ENCODE measurements at places on chromosomes 2 and 18. TPM values are rescaled to one million over a fixed set of nuclear protein-coding genes. Genes with fewer than 3 reads are reported as not detected.

GRCh38 chr2:85566265-85566664, 5.0 kb upstream of the GGCX start:
- no peak for DNase-seq
- no peaks in the 10 kb centered on the region for H3K27me3 ChIP-seq
- no peak overlapping the region for H3K4me3 ChIP-seq
- no peaks in the 10 kb centered on the region for H3K36me3 ChIP-seq
- H3K4me1 ChIP-seq, result peaks cover 7% of the 10 kb centered on the region
- H3K27ac ChIP-seq, result no peak overlapping the region

- no peak overlapping the region for H3K27ac ChIP-seq
- no peaks in the 10 kb centered on the region for H3K27me3 ChIP-seq
- DNase-seq, result no peak
- no peak overlapping the region for H3K4me3 ChIP-seq
- H3K4me1 ChIP-seq, result no peaks in the 10 kb centered on the region
Observed at GRCh38 chr2:68176657-68177056, 19.0 kb downstream of the PNO1 start.

The PLCD4 gene
- total RNA-seq, result 0.43 TPM

The SRD5A2 gene
- total RNA-seq, result not detected

DNA sequence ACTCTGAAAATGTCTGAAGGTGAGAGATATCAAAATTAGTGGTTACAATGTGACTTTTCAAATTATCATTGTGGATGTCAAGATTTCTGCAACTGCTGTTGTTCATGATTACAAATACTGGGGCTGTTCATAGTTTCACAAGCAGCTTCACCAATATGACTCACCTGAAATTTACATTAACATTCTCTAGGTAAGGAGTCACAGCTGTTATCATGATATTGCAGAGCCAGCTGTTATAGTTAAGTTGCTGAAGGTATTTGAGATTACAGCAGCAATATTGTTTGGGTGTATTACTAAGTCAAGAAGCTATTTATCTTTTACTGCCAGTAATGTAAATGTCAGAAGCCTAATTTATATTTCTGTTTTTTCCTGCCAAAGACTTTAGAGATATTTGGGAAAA, 140.0 kb downstream of the MC4R start:
- no peaks in the 10 kb centered on the region for H3K27me3 ChIP-seq
- no peaks in the 10 kb centered on the region for H3K36me3 ChIP-seq
- no peak for DNase-seq
- H3K4me1 ChIP-seq, result no peaks in the 10 kb centered on the region
- H3K4me3 ChIP-seq, result no peak overlapping the region

DNA sequence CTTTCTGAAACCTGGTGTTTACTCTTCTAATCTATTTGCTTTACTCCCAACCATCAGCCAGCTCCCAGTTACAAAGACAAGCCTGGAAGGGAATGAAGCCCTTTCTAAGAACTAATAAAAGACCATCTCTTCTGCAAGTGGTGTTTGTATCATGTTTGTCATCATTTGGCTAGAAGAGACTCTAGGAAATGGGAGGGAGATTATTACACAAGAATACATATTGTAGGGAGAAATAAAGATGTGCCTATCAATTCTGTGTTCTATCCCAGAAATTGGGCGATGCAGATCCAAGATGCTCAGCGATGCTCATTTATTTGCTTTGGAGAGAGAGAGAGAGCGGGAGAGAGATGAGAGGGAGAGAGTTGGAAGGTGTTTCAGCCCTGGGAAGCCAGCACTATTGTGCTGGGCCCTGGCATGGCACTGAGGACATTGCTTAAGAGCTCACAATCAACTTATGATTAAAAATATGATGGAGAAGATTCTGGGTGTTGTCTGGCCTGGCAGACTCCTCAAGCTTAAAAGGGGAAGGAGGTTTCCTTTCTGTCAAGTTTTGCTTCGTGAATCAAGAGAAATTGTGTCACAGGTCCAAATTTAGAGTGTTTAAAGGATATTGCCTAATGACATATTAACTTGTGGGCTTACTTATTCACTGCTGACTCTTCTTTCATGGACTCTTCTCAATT, 41.8 kb upstream of the AFF3 start:
- peaks cover 7% of the 10 kb centered on the region for H3K4me1 ChIP-seq
- H3K4me3 ChIP-seq, result no peak overlapping the region
- DNase-seq, result no peak
- H3K27ac ChIP-seq, result no peak overlapping the region
- H3K36me3 ChIP-seq, result no peaks in the 10 kb centered on the region

DNA sequence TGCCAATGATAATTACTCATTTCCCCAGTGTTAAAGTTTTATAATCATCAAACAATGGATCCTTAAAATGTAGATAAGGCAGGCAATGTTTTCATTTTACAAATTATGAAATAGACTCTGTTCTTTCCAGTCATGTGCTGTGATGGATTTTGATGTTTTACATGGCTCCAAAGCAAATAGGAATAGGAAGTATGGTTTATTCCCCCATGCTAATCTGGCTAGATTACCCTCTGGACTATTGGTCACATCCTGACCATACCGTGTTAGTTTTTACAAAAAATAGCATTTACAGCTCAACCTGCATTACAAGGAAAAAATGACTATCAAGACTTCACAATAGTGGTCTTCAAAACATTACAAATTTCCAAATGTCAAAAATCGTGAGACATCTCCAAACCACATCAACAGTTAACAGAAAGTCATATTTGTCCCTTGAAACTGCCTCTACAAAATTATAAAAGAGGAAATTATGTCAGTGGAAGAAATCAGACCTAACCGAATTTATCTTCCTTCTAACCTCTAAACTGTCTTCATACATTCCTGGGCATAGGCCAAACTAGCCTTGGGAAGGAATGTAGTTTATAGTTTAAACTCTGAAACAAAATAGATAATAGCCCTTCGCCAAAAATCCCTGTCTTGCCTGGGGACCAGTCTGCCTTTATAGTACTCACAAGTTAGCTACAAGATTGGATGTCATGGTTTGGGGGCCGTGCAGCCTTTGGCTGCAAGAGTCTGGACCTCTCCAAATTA, 1941.2 kb upstream of the CELF4 start:
- DNase-seq, result no peak
- H3K4me1 ChIP-seq, result no peaks in the 10 kb centered on the region
- no peak overlapping the region for H3K4me3 ChIP-seq
- H3K27ac ChIP-seq, result no peak overlapping the region
- H3K27me3 ChIP-seq, result no peaks in the 10 kb centered on the region

The NDC80 gene
- 6.5 TPM for total RNA-seq
